ENCODE measurements at places on chromosomes 2 and 18.

DNA sequence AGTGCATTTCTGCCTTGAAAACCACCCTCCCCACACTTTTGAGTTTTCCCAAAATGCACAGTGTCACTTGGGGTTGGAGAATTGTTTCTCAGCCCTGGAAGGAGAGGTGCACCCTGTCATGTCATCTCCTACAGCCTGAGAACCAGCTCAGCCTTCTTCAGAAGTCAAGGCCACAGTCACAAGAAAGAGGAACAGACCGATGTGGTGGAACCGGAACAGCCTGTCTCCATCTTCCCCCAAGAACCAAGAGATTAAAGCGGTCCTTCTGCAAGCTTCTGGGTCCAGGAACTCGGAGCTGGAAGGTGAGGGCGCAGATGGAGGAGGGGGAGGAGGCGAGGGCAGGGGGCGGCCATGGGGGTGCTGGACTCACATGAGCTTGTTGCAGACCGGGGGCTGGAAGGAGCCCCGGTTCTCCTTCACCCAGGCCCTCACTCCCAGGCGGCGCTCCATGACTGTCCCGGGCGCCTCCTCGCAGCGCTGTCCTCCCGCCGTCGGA is 248 bp downstream of the HAAO start:
- DNase-seq, result no peak

GRCh38 chr2:69305166-69305565 is 81.9 kb downstream of the GFPT1 start:
- no peak for DNase-seq

- DNase-seq, result no peak
These were observed 47.3 kb upstream of the SNTG2 start for GRCh38 chr2:903223-903900.

- no peak for DNase-seq
These were observed 816.8 kb downstream of the CPS1 start for GRCh38 chr2:211373203-211373602.

DNA sequence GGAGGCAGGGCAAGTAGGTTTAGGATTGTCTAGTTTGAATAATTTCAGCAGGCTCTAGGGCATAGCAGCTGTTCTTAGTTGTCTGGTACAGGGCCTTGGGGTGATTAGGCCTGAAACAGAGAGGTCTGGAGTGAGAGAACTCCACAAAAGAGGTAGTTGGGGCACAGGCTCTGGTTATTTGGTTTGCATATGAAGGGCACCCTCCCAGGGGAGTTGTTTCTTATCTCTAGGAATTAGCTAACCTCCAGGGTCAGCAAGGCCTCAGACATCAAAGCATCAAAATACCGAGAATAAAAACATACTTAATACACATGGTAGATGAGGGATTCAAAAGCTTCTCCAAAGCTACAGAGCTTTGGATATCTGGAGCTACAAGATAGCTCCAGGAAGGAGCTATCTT is 38.3 kb upstream of the SLC14A2 start:
- no peak for DNase-seq

DNA sequence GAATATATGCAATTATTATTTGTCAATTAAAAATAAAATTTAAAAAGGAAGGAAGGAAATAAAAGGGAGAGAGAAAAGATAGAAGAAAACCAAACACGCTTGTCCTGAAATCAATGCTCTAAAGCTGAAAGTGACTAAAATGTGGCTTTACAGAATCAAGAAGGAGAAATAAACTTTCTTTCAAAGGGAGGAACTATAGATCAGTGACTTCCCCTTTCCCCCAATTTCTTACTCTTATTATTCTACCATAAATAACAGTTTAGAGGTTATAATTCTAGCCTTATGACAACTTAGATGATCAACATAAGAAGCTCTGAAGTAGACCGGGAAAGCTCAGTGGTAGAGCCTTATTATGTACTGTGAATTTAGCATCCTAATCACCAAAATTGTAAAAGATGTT is 122.5 kb downstream of the ARHGAP15 start:
- DNase-seq, result no peak

DNA sequence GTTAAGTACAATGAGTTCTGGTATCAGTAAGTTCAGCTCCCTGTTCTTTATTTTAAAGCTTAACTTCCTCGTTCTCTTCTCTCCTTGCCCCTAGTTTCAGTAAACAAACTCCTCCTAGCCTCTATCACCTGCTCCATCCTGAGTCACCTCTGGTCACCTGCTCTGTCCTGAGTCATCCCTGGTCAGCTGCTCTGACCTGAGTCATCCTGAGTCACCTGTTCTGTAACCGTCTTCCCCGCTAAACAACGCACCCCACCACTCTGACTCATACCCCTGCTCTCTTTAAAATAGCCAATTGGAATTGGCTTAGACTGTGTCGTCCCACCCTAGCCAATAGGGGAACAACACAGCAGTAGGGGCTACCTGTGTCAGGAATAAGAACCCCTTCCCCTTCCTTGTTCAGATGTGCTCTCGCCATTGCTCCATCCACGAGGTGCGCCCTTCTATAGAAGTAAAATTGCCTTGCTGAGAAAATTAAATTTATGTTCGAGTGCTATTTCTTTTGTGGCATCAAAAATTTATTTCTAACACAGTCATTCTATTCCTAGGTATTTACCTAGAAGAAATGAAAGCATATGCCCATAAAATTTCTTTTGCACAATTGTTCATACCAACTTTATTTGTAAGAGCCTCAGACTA is 24.9 kb upstream of the RMND5A start:
- DNase-seq, result no peak

- no peak for DNase-seq
These were observed 149.5 kb downstream of the CCBE1 start for GRCh38 chr18:59547581-59548182.

DNA sequence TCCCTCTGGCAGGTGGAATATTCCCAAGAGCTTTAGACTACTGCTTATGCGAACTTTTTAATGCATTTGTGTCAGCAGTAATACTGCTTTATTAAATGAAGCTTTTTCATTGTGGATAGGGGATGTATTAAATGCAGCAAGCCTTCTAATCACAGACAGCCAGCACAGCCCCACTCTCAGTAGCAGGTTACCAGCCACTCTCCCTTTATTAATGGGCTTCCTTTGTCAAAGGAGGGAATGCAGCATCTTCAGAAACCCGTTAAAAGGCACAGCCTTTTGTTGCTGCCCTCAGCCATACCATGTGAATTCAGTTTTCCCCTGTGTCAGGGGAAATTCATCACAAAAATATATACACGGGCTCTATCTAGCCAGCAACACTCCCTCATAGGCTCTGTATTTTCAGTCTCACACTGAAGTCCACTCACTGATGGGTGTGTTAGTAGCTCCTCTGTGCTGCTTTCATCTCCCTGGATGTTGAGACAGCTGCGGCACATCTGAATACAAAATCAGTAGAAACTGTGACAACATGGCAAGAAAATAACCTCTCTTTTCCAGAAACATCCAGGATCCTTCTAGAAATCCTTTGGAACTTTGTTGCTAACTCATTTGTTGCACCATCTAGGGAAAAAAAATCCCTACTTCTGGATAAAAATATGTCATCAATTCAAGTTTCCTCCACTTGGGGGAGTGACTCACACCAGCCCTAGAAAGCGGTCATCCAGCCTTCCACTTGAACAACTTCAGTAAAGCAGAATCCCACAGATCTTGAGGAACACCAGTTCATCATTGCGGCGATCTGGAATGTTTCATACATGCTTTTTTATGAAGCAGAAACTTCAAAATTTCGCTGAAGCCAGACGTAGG is 48.4 kb downstream of the LRRTM1 start:
- no peak for DNase-seq

DNA sequence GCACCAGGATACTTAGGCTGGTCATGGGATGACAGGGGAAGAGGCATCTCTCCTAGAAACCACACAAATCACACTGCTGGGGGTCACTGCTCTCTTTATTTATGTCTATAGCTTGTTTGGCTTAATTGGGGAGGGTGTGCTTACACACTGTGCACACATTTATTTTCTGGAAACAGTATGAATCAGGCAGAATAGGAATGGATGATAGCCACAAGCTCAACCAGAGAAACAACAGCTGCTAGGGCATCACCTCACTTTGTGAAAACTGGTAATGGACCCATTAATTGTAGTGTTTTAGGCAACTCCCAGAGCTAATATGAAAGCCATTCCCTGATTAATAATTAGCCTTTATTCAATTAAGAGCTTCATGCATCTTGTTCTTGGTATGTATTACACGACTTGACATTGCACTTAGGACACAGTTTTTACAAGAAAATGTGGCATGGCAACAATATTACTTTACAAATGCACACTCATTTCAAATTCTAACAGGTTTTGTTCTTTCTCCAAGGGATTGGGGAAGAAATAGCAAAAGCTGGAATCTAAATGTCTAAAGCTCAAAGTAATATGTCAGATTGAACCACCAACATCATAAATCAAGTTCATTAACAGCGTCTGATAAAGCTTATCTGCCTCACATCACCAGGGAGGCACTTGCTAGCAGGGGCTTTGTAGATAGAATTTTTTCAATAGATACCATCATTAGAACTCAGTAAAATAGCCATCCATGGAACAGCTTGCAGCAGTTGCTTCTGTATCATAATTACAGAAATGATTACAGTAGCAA is 361.9 kb upstream of the FSHR start:
- no peak for DNase-seq

DNA sequence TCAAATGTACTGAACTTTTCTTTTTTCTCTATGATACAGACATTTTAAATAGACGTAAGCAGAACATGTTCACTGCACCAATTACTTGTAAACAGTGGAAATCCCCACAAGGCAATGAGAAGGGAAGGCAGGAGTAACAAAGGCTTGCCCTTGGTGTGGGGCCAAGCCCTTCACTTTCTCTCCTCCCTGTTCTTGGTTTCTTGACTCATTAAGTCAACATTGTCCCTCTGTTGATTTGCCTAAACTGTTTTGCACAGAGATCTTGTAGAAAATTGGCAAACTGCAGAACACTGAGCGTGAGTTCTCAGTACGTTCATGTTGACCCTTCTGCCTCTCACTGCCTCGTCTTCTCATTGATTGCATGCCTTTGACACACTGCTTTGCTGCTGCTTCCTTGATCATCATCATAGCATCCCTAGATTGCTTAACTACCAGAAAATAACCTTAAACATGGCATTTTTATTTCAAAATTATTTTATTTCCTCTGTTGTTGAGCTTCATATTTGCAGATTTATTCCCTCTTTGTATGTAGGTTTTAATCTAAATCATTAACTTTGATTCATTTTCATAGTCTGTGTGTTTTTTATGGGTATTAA is 257.7 kb downstream of the PTGR3 start:
- DNase-seq, result peak; percentile 23

GRCh38 chr2:160836755-160837154 is 323.5 kb upstream of the TANK start:
- no peak for DNase-seq

DNA sequence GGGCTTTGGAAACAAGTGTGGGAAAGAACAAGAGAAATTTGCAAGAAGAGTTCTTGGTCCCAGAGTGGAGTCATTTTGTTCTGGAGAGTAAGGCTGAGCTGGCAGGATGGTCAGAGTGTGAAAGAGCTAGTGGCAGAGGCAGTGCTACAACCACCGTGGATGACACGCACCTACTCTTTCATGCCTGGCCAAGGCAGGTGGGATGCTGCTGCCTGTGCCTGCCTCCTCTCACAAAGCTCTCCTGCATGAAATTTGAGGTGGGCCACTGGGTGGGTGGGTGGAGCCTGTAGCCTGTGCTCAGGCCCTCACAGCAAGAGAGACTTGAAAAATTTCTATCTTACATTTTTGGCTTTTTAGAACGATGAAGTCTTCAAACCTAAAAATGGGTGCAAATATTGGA is 9.4 kb upstream of the INO80C start:
- no peak for DNase-seq

DNA sequence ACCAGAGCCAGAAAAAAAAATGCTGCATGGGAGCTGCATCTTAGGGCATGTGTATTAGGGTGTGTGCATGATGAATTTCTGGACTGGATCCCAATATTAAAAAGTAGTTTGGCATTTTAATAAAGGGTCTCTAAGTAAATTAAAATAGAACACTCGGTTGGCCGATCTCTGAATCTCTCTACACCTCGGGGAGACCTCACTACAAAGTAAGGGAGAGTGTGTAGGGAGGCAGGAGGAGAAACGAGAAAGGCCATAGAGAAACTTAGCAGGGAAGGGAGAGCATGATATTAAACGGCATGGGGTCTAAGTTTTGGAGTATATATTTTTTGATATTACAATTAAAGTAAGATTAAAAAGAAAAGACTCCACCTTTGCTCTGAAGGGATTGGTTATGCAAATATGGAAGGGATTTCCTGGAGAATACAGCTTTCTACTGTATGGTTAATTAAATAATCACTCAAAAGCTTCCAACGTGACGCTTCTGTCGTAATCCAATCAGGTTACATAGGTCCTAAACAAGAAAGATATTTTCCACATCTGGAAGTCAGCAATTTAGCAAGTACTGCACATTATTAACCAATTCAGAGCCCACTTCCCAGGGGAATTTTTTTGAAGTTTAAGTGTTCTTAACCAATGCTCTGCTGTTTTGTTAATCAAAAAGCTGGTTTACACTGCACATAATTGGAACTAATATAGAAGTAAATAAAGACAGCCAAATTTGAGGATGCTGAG is 1.0 kb upstream of the ZEB2 start:
- no peak for DNase-seq

- peak; percentile 32 for DNase-seq
These were observed at the start of gene TFCP2L1 for GRCh38 chr2:121284463-121285449. TSS of gene TFCP2L1 (minus strand) at chr2:121285202. CDS start at chr2:121285109, 93 bp downstream.

- no peak for DNase-seq
These were observed 20.2 kb upstream of the TNS1 start for GRCh38 chr2:218022851-218023530.

GRCh38 chr18:63346480-63347183 is 20.4 kb downstream of the KDSR start:
- DNase-seq, result no peak

DNA sequence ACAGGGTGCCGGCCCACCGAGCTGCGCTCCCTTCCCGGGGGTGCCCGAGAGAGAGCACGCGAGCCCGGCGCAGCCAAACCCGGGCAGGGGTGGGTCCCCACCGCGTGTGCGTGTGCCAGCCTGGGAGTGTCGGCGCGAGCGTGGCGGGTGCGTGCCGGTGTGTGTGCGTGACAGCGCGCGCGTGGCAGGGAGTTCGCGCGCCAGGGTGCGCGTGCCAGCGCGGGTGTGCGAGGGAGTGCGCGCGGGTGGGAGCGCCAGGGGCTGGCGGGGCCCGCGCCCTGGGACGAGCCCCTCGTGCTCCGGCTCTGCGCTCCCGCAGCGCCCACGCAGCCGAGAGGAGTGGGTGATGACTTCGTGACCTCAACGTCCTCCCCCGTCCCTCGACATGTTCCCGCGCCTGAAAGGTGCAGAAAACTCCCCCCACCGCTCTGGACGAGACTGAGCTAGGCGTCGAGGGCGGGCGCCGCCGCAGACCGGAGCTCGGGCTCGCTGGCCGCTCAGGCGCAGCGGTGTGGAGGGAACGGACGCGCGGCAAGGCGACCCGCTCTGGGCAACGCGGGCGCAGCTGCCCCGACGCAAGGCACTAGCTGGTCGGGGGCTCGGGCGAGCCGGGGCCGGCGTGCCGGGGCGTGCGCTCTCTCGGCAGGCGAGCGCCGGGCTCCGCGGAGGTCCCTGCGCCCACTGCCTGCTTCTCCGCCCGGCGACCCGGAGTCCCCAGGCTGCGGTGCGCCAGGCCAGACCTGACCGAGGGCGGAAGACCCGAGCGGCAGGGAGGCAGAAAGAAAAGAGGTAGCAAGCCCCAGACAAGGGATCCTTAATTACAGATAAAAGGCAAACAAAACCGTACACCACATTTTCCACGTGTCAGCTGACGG is 582.8 kb downstream of the ZEB2 start:
- DNase-seq, result peak; percentile 70
